EL (cell line): ENCODE measurements at places on chromosomes 16 and 17.

- DNase-seq: peak; percentile 34
These were observed 1.5 kb downstream of the ZFPM1 start for GRCh38 chr16:88454523-88454947.

GRCh38 chr17:39002991-39003715, 36.0 kb upstream of the FBXO47 start:
- peak; percentile 79 for DNase-seq

DNA sequence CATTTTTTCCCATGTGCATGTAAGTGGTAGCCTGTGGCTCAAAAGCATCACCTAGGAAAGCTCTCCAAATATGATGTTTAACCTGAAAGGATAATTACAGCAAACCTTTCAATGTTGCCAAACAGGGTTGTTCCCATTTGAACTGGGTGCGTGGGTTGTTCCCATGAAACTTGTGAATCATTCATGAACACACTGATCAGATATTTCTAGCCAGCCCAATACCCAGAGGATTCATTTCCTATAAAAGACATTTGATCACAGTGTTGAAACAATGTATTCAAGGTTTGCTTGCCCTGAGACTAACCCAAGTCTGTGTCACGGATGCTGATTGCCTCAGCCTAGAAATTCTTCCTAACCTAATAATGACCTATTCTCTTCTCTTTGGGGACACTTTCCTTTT, 12.9 kb downstream of the KRT39 start:
- peak; percentile 88 for DNase-seq

GRCh38 chr17:39754958-39755553, 17.3 kb downstream of the GRB7 start:
- DNase-seq: peak; percentile 14

- peak; percentile 35 for DNase-seq
These were observed 472 bp upstream of the NME2 start for GRCh38 chr17:51165680-51166197.

DNA sequence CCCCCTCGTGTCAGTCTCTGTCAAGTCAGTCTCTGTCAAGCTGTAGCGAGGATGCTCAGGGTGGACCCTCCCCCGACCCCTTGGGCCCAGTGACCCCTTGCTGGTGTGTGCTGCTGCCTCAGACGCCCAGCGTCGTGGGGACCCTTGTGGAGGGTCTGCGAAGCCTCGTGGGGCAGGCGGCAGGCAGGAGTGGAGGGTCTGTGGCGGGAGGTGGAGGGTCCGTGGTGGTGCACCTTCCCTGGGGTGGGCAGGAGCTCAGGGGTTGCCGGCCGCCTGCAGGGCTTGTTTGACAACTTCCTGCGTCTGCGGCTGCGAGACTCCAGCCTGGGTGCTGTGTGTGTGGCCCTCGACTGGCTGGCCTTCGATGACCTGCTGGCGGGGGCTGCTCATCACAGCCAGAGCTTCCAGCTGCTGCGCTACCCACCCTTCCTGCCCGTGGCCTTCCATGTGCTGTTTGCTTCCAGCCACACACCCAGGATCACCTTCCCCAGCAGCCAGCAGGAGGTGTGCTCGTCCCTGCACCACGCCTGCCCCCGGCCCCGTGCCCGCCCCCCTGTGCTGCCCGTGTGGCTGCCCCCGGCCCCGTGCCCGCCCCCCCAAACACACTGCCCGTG, 5.6 kb downstream of the GNG13 start:
- no peak for DNase-seq

DNA sequence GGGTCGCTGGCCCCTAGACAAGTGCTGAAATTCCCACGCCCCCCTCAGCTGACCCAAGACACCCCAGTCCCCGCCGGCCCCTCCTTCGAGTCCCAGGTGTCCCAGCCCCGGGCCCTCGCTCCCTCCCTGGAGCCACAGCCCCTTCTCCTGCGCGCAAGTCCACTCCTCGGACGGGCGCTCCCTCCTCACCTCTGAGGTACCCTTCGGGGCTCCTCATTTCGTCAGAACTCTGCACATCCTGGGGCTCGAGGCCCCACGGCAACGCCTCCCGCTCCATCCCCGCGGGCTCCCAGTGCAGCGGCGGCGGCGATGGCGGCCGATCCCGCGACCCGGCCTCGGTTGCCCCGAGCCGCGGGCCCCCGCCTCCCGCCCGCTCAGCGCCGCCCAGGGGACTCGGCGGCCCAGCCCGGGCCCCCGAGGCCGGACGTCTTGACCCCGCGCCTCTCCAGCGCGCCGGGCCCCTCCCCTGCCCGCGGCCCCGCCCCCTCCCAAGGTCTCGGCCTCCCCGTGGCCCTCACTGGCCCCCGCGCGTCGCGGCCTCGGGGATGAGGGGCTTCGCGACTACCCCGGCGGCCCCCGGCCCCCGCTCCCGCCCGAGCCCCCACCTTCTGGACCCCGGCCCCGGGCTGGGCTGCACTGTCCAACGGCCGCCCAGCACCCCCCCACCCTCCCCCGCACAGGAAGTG, at the start of gene ZNF768:
ZNF768 (minus strand) TSS at position 430 of the 686 bp plus-strand sequence; CDS start at position 277, 153 bp downstream.
- peak; percentile 60 for DNase-seq

- DNase-seq: no peak
These were observed 4.3 kb downstream of the SOX8 start for GRCh38 chr16:985646-986400.

- no peak for DNase-seq
These were observed 23.3 kb downstream of the IQCK start for GRCh38 chr16:19741354-19741753.

- peak; percentile 91 for DNase-seq
These were observed 570 bp upstream of the CFDP1 start for GRCh38 chr16:75433732-75434413.

GRCh38 chr16:72848028-72848400, 199.9 kb downstream of the ZFHX3 start:
- no peak for DNase-seq

GRCh38 chr17:35407531-35407930, 24.8 kb downstream of the SLFN12 start:
- DNase-seq: no peak
